Activated CD4-positive, CD25-positive, alpha-beta regulatory T cell treated with anti-CD3 and anti-CD28 coated beads, Interleukin-2, amount 50 U/mL, for 16 hours (primary cell): ENCODE measurements at places on chromosomes 3 and 15.

GRCh38 chr3:66904831-66905493, 93.1 kb upstream of the KBTBD8 start:
- DNase-seq = no peak

- no peak for DNase-seq
Observed at GRCh38 chr3:56291953-56292352, 176.3 kb downstream of the ERC2 start.

DNA sequence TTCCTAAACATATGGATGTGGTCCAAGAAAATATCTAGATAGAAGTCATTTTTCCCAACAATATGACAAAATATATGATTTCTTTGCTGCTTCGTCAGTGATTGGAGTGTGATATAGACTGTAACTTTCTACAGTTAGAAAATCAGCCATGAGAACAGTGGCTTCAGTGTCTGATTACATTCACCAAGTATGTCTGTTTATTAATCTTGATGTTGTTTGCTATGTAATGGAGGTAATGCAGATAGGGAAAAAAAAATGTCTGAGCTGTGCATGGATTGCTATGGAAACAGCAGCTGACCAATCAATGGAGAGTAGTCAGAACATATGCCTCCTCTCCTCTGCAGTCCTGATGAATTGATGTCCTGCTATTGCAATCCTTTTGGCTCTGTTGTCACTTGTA, 72.3 kb upstream of the GAP43 start:
- DNase-seq = no peak

- no peak for DNase-seq
Observed at GRCh38 chr15:25431836-25432561, 6.8 kb downstream of the UBE3A start.

DNA sequence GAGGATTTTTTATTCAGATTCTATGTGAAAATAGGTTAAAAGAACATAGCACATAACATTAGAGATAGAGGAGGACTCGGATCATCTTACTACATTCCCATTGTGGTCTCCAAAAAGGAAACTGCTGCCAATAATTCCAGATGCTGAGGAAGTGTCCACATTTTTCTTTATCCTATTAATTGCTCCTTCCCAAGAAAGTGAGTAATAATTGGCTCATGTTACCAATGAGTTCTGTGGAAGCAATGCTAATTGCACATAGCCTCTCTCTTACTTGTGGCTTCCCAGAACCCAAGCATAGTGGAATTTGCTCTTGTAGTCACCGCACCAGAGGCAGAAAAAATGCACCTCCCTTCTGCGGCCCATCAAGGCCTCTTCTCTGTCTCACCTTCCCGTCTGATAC, 208.4 kb downstream of the PLOD2 start:
- DNase-seq = no peak

- DNase-seq = no peak
Observed at GRCh38 chr3:119681279-119681678, 4.1 kb upstream of the COX17 start.

DNA sequence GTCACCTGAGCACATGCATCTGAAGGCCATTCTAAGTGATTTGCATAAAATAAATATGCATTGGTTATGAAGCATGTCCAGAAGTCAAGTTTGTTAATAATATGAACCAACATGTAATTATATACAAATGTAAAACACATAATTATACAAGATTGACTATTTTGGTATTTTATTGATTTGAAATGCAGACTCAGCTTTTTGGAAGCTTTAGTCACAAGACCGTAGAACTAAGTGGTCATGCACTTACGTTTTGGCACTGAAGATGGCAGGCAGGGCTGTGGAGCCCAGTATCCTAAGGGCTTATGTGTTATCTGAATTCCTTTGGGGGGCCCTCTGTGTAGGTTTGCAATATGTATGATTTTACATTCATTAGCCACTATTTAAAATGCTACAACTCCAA, 5.0 kb downstream of the CHRNA7 start:
- DNase-seq = no peak

DNA sequence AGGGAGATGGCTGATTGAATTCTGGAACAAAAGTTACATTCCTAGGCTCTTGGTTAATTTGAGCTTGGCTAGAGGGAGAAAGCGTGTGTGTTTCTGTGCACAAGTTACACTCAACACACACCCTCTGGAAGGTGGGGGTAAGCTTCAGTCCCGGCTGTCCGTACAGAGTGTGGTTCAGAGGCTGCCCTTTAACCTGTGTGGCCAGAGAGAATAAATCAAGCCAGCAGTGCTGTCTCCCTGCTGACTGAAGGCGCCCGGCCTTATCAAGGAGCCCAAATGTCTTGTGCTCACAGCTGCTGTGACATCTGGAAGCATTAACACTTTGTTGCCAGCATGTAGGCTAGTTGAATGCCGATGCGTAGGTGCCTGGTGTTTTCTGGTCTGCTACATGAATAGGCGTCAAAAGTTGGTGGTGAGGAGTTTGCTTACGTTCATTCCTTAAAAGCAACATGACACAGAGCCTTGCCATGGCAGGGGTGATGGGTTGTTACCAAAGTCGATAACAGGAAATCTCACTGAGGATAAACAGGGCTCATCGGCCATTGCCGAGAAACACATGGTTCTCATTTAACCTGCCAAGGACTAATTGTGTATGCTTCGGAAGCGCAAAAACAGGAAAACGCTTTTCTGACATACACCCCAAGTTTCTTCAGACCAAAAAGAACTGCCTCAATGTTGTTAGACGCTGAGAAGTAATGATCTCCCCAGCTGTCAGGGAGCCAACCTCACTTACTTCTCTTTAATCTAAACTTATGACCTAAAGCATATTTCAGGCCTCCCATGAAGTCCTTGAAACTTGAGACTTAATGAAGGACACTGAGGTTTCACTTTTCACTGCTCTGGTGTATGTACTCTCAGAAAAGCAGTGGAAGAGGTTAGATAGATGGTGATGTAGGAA, 95.8 kb upstream of the CTDSPL start:
- no peak for DNase-seq

- DNase-seq = no peak
Observed at GRCh38 chr3:152269831-152270734, 1.4 kb downstream of the MBNL1 start.

GRCh38 chr3:46123646-46124045, 84.5 kb downstream of the CCR1 start:
- no peak for DNase-seq

GRCh38 chr3:62145086-62145757, 228.1 kb downstream of the FEZF2 start:
- no peak for DNase-seq

- DNase-seq = no peak
Observed at GRCh38 chr3:101690972-101691371, 4.5 kb upstream of the RPL24 start.

DNA sequence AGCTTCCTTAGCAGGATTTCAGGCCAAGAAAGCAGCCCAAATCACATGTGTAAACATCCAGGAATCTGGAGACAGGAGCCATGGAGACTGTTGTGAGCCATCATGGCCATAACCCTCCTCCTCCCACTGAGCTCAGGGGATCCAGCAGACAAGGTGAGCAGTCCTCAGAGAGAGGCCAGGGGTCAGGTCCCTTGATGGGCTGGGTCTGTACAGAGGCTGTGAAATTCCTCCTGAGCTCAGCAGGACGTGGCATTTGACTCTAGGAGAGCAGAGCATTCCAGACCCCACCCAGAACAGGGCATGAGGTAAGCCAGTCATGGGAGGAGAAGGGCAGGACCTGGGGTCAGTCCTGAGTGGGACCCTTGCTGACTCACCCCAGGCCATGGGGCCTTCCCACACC, 67.0 kb upstream of the ACAN start:
- no peak for DNase-seq

DNA sequence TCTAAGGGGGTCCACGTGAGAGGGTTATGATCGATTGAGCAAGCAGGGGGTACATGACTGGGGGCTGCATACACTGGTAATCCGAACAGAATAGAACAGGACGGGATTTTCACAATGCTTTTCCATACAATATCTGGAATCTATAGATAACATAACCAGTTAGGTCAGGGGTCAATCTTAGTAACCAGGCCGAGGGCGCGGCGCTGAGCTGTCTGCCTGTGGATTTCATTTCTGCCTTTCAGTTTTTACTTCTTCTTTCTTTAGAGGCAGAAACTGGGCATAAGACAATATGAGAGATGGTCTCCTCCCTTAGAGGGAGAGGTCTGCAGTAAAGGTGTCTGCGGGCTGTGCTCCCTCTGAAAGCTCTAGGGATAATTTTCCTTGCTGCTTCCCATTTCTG, 261.3 kb downstream of the XXYLT1 start:
- no peak for DNase-seq

- DNase-seq = no peak
Observed at GRCh38 chr3:167110901-167111300, 269.2 kb downstream of the ZBBX start.

DNA sequence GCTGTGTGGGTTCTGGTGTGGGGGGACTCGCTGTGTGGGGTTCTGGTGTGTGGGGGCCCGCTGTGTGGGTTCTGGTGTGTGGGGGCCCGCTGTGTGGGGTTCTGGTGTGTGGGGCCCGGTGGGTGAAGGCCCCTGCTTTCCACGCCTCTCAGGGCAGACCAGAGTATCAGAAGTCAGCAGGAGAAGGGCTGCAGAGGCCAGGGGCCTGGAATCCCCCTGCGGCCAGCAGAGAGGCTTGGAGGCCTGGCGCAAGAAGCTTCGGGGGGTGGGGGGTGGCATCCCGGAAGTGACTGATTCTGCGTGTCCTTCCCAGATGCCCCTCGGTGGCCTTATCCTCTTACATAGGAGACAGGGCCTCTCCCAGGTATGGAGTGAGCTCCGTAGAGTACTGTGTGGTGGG, 37.4 kb downstream of the TNK2 start:
- no peak for DNase-seq
